ENCODE measurements at places on chromosomes 13 and 19. TPM values are rescaled to one million over a fixed set of nuclear protein-coding genes. Genes with fewer than 3 reads are reported as not detected.

The ATP8B3 gene
- 1.4 TPM for total RNA-seq

The ACER1 gene
- total RNA-seq = not detected

The CEACAM6 gene
- 2.2 TPM for total RNA-seq

The ZNF582 gene
- 5.3 TPM for total RNA-seq

The ERF gene
- total RNA-seq = 17.9 TPM

The KLF2 gene
- total RNA-seq = 14.2 TPM

GRCh38 chr19:459724-460511 is 915 bp downstream of the SHC2 start:
- DNase-seq = no peak

GRCh38 chr19:13621413-13621812 is 115.1 kb upstream of the CACNA1A start:
- no peak for DNase-seq

DNA sequence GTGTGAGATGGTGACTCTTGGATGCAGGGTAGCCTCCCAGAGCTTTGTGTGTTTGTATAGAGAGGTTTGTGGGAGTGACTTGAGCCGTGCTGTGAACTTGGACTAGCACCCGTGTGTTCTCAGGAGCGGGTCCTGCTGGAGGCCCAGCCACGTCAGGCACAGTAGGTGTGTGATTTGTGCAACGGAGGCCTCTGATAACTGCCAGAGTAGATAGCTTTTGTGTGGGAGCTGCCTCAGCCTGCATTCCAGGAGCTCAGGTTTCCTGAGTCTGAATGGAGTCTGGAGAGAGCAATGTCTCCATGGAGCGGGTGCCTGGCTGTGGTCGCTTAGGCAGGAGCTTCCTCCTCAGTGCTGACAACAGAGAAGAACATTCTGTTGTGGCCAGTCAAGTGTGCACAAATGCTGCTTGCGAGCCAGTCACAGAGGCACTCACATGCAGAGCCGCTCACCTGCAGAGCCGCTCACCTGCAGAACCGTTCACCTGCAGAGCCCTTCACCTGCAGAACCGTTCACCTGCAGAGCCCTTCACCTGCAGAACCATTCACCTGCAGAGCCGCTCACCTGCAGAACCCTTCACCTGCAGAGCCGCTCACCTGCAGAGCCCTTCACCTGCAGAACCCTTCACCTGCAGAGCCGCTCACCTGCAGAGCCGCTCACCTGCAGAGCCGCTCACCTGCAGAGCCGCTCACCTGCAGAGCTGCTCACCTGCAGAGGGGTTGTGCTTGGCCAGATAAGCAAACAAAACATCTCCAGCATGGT is 32.6 kb downstream of the TFDP1 start:
- DNase-seq = no peak

GRCh38 chr19:8120636-8121480 is 28.5 kb downstream of the FBN3 start:
- no peak for DNase-seq

DNA sequence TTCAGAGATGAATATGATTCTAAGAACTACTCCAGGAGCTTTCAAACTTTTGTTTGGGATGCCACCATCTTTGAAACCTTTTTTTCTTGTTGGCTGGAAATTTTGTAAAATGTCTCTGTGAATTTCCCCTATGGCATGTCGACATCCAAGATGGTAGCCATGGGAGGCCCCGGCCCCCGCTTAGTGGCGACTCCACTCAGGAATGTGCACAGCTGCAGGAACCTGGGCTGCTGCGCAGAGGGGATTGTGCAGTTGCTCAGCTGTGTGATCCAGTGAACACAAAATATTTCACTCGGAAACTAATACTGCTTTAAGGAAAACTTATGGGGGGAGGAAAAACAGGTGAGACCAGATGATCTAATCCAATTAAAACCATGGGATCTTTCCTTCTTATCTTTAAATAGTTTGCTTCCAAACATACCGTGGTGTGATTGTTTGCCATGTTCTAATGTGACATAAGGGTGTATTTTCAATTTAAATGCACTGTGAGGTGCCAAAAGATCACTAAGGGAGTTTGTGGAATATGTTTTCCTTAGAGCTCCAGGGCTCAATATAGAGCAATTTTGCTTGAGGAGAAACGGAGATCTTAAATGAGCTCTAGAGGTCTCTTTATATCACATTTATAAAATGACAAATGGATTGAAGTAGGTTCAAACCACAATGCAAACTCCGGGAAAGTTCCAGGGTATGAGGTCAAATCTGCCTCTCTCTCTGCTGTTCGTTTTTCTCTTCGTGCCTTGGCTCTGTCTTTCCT is 497.7 kb downstream of the FGF9 start:
- DNase-seq = no peak

DNA sequence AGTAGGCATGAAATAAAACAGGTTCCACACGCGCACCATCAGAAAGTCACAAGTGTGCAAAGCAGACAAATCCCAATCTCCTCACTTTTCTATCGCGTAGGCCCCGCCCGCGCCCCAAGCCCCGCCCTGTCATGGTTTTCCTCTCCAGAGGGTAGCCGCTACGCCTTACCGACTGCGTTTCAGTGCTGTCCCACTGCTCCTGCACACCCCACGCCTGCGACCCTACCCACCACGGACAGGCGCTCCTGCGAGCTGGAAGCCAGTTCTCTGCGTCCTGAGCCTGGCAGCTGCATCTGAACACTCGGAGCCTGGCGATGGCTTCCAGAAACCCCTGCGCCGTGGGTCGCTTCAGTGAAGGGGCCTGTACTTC is 379 bp upstream of the ZNF470 start:
- DNase-seq = no peak

GRCh38 chr13:34620074-34620850 is 321.8 kb upstream of the NBEA start:
- DNase-seq = no peak

GRCh38 chr19:2429917-2430535 is 2.6 kb upstream of the TIMM13 start:
- no peak for DNase-seq

GRCh38 chr13:98906746-98907502 is 70.9 kb downstream of the DOCK9 start:
- no peak for DNase-seq

DNA sequence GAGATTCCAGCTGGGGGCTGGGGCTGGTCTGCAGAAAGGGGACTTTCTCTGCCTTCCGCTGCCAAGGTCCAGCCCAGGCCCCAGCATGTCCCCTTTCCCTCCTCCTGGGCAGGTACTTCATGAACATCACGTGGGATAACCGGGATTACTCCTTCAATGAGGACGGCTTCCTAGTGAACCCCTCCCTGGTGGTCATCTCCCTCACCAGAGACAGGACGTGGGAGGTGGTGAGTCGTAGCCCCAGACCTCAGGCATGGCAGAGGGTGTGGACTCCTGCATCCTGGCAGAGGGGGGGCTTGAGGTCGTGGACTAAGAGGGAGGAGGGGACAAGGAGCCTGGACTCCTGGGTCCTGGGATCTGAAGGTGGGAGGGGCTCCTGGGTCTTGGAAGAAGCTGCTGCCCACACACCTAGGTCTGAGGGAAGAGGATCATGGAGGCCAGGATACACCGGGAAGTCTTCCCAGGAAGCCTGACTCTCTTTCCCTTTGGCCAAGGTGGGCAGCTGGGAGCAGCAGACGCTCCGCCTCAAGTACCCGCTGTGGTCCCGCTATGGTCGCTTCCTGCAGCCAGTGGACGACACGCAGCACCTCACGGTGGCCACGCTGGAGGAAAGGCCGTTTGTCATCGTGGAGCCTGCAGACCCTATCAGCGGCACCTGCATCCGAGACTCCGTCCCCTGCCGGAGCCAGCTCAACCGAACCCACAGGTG is 20.6 kb downstream of the GRIN2D start:
- no peak for DNase-seq

- DNase-seq = no peak
These were observed 80.1 kb downstream of the SLC7A1 start for GRCh38 chr13:29515372-29515771.

GRCh38 chr13:34241332-34241731 is 423.4 kb downstream of the RFC3 start:
- DNase-seq = no peak

DNA sequence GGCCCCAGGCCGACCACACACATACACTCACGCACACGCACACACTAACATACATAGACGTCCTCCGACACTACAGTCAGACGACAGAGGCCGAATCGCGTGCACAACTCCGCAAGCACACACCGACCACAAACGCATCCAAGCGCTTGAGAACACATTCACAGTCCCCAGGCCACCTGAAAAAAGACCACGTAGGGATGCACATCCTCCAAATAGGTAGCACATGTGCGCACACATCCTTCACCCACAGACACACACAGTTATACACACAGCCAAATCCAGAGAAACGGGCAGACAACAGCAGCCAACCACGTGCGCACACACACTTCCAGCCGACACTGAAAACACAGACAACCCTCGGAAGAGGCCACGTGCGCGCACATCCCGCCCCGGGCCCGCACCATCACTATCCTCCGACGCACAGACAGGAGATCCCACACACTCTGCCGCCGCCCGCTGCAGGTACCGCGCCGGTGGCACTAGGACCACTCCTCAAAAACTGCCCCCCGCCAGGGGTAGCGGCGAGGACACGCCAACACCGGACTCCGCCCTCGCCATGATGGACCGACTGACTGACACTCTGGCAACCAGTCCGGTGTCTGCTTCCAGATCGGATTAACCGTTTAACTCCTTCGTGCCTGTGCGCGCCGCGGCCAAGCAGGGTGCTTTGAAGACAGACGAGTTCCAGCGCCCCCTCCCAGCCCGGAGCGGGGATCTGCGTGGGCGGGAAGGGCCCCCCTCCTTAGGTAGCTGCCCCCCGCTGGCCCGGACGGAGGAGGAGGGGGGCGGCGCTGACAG is 493 bp upstream of the PDE4A start:
- DNase-seq = no peak

DNA sequence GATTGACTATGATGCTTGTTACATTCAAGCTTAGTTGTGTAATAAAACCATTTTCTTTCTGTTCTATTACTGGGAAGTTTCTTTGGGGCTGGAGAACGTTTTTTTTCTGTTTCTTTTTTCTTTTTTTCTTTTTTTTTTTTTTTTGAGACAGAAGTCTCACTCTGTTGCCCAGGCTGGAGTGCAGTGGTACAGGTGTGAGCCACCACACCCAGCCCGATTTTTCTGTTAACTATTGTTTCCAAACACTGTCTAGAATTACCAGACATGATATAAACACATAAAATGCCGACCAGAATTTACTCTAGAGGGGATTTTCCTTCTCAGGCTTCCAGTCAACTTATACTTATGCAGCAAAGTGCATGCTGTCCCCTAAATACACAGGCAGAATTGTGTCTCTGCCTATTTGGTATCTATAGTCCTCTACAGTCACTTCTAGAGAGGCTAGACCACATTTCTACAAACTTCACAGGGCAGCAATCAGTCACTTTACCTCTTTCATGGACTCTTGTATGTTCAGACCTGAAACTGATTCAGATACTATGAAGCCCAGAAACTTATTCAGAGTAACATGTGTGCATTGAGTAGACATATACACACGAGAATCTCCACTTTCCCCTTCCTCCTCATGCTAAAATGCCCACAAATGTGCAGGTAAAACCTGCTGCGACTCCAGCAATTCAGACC is 121.2 kb downstream of the ZNF737 start:
- DNase-seq = no peak

GRCh38 chr13:113140677-113141600 is 17.5 kb upstream of the PROZ start:
- no peak for DNase-seq

- DNase-seq = no peak
These were observed 72.8 kb upstream of the CLDN10 start for GRCh38 chr13:95479731-95480130.

DNA sequence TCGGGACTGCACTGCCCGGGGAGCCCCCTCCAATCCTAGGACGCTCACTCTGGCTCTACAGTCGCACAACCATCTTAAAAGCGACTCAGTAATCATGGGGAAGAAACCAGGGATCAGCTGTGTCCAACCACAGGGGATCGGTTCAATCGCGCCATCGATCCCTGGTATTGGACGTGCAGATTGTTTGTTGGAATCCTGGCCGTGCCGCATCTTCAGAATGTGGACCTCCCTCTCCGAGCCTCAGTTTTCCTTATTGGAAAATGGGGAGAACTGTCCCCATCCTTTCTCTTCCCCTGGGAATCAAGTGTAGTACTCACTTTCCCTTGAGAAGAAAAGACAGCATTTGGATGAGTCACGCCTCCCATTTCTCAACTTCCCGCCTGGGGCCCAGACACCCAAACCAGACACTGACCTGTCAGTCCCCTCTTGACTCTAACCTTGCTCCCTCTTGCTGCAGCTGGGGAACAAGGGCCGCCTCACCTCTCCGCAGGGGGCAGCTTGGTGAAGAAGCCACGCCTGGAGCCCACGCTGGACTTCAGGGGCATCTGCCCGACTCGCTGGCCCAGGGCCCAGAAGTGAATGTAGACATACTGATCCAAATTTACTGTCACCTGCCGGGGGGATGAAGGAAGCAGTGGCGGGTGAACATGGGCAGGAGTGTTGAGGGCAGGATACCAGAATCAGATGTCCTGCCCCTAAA is 17.6 kb downstream of the EMP3 start:
- no peak for DNase-seq

GRCh38 chr19:29620931-29621351 is 14.9 kb downstream of the POP4 start:
- DNase-seq = no peak

DNA sequence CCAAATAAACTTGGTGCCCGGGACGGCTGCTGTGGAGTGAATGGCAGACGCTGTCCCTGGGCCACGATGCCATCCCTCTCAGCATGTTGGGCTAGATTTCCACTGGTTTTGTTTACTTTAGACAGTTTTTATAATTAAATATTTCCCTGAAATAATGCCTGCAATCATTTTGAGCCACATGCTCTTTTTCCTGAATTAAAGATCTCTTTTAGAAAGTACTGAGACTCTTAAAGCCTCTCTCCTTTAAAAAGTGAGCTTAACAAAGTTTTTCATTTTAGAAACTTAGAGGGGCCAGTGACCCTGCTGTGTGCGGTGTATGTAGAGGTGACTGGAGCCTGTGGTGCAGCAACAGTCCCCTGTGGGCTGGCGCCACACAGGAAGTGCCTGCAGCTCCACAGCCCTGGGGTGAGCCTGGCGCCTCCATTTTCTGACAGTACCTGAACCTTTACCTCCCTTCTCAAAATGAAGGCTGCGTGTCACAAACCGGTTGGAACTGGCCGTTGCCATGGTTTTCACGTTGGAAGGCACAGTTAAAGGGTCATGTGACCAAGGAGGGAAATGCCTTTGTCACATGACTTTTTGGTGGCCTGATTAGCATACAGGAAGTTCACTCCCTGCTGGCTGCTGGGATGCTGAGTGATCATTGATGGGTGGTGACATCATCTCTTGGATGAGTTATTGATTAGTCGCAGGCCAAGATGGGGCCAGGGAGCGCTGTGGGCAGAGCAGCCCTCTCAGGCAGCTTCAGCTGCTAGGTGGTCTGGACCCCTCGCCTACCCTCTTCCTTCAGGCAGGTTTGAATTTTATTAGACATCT is 26.3 kb downstream of the TSSK6 start:
- DNase-seq = peak; percentile 90
